ENCODE measurements at places on chromosomes 16 and 17.

- DNase-seq: no peak
These were observed 32.1 kb upstream of the SMURF2 start for GRCh38 chr17:64694207-64694606.

GRCh38 chr17:80879723-80880647 is 111.7 kb upstream of the CHMP6 start:
- no peak for DNase-seq

DNA sequence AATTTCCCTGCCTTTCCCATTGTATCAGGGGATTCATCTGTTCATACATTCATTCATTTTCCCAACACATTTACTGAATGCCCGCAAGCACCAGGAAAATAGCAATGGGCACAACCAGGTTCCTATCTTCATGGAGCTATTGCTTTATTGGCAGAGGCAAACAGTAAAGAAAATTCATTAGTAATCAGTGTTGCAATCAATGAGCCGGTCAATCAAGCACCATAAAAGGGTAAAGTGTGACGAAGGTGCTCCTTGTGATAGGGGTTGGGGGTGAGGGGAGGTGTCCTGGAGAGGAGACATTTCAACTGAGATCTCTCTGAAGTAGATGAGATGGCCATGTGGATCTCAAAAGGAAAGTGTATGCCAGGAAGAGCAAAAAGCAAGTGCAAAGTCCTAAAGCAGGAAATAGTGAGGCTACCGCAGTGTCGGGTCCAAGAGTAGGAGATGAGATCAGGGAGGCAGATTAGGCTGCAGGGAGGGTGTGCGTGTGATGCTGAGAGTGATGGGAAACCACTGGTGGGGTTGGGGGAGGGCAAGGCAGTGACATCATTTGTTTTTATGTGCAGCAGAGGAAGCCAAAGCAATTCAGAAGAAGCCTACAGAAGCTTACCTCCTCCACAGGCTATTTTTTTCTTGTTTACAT is 28.4 kb downstream of the CDH13 start:
- peak; percentile 89 for DNase-seq

GRCh38 chr17:77472468-77473310 is 331.9 kb downstream of the SEC14L1 start:
- DNase-seq: peak; percentile 23

- no peak for DNase-seq
These were observed 30.3 kb downstream of the CHD9NB start for GRCh38 chr16:53022374-53022773.

GRCh38 chr16:71895679-71896365 is 491 bp downstream of the IST1 start:
- peak; percentile 22 for DNase-seq

DNA sequence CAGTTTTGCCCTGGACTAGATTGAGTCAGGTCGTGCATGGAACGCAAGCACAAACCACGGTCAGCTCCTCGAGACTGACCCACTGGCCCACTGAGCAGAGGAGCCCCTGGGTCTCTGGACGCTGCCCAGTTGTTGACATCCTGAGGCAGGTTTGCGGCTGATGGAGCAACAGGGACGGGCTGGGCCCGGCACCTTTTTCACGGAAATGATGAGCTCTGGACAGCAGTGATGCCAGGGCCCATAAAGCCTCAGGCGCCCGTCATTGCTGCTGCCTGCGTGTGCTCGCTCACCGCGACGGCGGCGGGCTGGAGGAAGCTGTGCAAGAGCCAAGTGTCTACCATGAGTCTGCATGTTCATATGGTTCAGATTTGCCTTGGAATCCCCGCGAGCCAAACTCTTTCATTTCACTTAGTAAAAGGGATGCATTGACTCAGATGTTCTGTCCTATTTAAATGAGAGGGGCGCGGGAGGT is 30.8 kb upstream of the CRISPLD2 start:
- DNase-seq: no peak

DNA sequence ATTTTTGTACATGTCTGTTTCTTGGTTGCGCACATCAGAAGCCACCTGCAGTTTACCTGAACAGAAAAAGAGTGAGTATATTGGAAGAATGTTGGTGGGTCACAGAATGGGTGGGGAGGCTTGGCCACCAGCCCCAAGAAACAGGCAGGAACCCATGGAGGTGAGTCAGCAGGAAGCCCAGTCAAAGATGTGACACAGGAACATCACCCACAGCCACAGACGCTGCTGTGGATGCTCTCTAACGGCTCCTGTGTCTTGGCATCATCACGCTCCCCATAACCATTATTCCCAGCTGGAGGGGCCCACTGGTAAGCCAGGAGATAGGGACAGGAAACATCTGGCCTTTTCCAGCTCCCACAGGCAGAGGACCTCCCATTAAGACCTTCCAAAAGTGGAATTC is 94.0 kb upstream of the WSB1 start:
- no peak for DNase-seq

DNA sequence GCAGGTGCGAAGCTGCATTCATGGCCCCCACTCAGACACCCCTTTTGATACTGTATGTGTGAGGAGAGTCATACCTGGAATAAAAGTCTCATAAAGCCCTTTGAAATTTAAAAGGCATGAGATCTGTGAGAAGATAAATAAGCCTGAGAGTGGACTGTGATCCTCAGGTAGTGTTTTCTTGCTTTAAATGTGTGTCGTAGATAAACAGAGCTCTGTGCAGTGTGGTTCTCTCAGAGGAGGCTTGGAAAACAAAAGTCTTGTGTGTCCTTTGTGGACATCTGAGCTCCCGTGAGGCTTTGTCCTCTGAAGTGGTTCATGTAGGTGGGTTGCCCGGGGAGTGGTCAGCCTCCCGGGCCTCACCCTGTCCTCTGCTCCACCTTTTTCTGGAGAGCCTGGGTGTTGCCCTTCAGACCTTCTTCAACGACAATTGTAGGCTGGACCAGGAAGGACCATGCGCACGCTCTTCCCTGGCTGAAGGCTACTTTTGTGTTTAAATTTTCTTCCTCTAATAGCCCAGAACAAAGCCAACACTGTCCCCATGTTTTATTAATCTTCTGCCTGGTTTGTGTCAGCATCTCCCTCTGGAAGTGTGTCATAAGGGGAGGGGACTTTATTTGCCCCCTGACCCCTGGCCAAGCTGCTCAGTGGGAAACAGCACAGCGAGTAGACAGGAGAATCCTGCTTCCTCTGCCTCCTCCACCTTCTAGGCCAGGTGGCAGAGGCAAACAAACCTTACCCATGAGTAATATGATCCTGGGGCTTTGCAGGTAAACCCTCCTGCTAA is 151.2 kb downstream of the MSI2 start:
- no peak for DNase-seq

- DNase-seq: no peak
These were observed 89.2 kb upstream of the WSCD1 start for GRCh38 chr17:5980941-5981340.

GRCh38 chr17:48551214-48551555 is 6.3 kb upstream of the HOXB2 start:
- no peak for DNase-seq

GRCh38 chr17:42266918-42267766 is 9.0 kb downstream of the STAT5B start:
- peak; percentile 88 for DNase-seq

- no peak for DNase-seq
These were observed 4.9 kb downstream of the TEPSIN start for GRCh38 chr17:81233811-81234505.

DNA sequence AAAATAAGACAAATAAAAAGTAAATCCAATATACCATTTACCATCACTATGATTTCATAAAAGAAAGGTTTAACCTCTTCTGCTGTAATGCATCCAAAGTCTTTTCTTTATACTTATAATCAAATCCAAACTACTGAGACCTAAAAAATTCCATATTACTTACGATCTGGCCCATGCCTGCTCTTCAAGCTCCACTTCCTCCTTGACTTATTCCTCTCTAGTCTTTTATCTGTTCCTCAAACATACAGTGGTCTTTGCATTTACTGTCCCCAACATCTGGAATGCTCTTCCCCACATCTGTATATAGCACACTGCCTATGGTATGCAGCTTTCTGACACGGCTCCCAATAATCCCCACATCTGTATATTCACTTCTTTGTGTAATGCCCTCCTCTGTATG is 33.8 kb downstream of the PCTP start:
- no peak for DNase-seq

DNA sequence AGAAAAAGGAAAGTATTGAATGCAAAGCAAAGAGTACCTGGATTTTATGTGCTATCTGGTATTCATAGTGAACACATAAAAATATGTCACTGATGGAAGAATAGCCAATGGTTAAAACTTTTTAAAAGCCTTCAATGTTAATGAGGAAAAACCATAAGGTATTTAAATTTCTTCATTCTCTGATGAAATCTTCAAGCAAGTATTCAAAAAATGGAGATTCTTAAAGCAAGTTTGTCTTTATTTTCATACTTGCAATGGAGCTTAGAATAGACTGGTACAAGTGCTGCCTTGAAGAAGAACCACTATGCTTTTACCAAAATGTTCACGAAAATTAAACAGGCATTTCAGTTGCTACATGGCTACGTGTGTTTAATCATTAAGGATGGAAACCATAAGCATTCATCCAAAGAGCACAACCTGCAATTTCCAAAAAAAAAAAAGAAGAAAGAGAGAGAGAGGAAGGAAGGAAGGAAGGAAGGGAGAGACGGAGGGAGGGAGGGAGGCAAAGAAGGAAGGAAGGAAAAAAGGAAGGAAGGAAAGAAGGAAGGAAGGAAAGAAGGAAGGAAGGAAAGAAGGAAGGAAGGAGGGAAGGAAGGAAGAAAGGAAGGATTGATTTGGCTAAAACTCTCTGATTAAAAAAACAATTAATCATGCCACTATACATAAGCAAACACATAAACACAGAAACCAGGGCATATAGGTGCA is 17.6 kb downstream of the HS3ST3A1 start:
- DNase-seq: no peak

DNA sequence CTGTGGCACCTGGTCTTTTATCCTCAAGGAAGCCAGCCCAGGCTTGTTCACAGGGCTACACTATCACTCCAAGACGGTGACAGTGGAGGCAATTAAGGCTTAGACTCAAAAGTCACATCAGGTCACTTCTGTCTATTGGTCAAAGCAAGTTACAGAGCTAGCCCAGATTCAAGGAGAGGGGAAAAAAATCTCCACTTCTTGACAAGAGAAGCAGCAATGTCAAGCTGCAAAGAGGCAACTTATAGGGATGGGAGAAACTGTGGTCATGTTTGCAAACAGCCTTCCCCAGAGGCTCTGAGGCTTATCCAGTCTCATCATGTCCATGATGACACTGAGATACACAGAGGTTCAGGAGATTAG is 31.6 kb downstream of the SERPINF1 start:
- DNase-seq: no peak

DNA sequence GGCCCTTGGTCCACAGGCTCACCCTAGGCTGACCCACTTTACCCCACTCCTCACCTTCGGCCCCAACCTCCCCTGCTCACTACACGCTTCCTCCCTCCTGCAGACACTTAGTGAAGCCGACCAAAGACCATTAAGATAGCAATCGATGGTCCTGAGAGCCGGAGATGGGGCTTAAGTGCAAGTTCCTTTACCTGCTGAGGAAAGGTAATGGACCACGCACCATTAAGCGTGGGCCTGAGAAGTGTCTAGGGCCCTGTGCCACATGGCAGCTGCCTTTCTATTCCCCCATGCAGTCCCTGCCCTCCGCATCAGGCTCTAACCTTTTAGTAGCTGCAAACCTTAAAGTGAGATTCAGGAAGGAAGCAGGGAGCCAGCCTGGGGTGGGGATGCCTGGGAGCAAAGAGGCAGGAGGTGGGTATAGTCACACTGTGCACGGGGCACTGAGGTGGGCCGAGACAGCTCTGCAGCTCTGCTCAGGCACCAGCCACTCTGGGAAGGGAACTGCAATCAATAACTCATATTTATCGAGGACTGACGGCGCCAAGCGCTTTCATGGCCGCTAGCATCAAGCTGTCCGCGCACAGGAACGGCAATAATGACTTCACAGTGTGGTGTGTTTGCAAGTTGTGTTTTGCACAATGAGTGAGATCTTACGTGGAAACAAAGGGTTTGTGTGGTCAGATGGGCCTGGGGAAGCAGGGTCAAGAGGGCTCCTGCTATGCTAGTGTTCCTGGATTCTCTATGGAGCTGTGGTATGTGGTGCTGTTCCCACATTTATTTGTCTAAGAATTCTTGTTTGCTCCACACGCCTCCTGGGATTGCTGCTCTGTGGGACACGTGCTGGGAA is 84.9 kb upstream of the CDC42EP4 start:
- DNase-seq: no peak

- DNase-seq: peak; percentile 75
These were observed 63.9 kb upstream of the RPH3AL start for GRCh38 chr17:416293-417206.

DNA sequence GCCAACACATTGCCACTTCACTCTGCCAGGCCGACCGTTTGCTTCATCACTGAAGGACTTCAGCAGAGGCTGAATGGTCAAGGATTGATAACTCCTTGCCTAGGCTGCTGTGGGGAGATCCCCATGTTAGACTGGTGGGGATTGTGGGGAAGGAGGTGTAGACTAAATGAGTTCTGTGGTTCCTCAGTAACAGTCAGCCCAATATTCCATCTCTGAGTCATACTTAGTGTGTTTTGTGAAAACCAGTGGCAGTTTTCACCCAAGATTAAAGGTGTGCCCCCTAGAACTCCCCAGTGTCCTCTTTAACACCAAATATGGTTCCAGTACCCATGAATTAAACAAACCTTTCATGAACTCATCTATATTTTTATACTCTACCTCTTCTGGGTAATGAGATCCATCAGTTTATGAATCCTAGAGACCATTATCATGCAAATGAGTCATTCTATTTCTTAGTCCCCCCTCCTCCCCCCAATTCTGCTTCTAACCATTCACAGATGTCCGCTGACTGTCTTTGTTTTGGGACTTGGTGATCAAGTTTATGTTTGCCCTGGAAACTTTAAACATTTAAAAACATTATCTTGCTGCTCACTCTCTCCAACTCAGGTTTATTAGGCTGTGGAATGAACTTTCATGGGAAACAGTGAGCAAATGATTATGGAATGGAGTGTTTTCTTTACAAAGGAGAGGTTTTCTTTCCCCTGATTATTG is 66.8 kb upstream of the GAS7 start:
- DNase-seq: no peak

DNA sequence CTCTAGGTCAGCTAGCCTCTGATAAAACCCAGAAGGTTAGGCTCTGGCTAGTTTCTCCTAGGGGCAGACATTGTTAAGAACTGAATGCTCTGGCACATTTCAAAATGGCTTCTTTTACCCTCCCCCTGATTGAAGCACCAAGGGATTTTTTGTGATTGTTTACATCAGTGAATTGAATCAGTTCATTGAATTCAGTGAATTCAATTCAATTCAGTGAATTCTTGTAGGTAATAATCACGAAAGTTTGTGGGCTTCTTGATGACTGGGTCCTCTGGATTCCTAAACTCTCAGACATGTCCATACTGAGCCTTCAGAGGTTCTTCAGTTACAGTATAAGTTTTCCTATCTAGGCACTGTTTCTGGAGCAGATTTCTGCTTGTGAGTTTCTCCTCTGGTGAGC is 135.2 kb upstream of the ELAC2 start:
- DNase-seq: no peak

GRCh38 chr16:15682105-15682570 is 32.1 kb downstream of the NDE1 start:
- DNase-seq: peak; percentile 55

- DNase-seq: no peak
These were observed 63.4 kb downstream of the CYTH1 start for GRCh38 chr17:78718575-78719208.

All from CD4-positive, alpha-beta T cell treated with Interleukin-17A for 1 hour (primary cell).